Stimulated activated CD4-positive, alpha-beta T cell treated with anti-CD3 and anti-CD28 coated beads, TNF-alpha, amount 100 ng/mL, for 4 hours (primary cell): ENCODE measurements at places on chromosomes 5 and 9.

- no peak for DNase-seq
These were observed 3.7 kb downstream of the SLC31A2 start for GRCh38 chr9:113154471-113154870.

DNA sequence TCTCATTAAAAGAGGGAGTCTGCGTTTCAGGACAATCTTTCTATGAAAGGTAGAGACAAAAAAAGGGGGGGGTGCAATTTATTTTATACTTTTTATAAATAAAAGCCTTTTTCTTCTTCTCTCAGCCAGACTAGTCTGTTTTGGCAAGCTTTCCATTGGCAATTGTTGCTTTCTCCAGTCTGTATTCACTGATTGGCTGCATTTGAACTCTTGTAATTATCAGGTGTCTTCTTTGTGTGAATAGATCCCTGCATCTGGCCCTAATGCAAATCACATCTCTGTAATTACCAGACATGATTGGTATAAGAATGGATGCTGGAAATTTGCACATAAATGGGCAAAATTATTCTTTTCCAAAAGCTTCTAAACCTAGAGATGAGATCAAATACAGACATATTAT lies 7.6 kb upstream of the EQTN start:
- DNase-seq, result no peak

DNA sequence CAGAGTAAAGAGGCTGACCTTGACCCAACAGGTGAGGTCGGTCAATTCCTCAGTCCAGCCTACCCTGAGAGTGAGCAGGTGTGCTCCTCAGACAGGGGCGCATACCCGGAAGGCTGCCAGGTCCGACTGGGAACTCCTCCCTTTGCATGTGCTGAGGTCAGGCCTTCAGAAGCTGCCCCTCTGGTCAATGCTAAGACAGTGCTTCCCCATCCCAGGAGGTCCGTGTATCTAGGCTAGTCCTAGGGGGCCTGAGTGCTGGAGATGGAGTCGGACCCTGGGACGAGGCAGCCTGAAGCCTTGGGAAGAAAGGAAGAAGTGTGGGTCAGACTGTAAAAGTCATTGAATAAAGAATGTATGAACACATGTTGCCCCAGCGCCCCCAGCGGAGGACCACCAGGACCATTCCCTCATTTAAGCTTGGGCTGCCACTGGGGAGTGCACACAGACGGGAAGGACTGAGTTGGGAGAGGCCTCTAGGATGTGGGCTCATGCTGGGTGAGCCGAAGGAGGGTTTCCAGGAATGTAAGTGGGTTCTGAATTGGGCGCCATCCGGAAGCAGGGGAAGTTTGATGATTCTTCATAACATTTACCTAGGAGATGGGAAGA lies 41.0 kb upstream of the GFPT2 start:
- DNase-seq, result no peak

DNA sequence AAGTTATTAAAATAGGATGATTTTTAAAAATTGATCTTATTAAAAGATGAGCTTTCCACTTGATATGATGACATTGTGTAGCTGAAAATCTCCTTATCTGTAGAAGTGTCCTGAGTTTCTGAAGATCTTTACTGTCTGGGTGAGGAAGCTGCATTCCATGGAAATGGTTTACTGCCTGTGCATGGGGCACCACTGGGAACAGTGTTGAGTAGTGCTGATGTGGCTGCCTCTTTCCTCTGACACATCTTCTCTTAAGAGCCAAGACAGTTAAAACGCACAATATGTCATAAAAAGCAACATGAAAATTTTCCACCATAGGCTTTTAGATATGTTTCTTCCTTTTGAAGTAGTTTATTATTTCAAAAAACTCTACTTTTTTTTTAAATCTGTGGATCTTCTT lies 24.6 kb downstream of the SECISBP2 start:
- DNase-seq, result no peak

GRCh38 chr5:57432876-57433275 lies 49.7 kb downstream of the ACTBL2 start:
- DNase-seq, result no peak

- DNase-seq, result no peak
These were observed 179.5 kb downstream of the NTRK2 start for GRCh38 chr9:84849049-84849448.

GRCh38 chr5:141826674-141827073 lies 51.5 kb downstream of the PCDH1 start:
- no peak for DNase-seq

GRCh38 chr5:17325770-17326599 lies 108.6 kb downstream of the BASP1 start:
- no peak for DNase-seq

DNA sequence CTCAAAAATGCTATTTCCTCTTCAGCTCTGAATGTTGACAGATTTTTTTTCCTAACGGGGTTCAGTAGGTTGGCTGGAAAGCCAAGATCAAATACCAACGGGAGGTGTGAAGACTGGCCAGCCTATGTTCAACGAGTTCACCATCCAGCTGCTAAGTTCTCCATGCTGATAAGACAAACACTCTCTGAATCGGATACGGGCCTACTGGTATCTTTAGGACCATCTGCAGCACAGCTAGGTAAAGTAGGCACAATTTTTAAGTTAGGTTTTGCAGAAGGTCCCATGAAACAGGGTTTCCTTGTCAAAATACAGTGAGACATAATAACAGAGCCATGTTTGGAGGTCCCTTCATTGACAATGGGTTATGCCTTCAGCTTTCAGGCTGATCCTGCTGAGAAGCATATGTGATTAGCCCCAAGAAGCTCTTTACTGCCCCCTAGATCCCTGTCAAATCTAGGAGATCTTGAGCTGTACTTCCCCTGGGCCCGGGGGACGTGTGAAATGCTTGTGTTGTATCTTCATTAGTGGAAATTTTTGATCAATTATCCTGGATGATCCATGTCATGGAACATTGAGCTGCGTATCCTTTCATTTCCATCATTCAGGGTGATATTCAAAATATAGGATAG lies 60.6 kb downstream of the PGM5 start:
- no peak for DNase-seq
